ENCODE measurements at places on chromosomes 4 and X.

- DNase-seq = no peak
These were observed 16.4 kb downstream of the PSAPL1 start for GRCh38 chr4:7418131-7418943.

DNA sequence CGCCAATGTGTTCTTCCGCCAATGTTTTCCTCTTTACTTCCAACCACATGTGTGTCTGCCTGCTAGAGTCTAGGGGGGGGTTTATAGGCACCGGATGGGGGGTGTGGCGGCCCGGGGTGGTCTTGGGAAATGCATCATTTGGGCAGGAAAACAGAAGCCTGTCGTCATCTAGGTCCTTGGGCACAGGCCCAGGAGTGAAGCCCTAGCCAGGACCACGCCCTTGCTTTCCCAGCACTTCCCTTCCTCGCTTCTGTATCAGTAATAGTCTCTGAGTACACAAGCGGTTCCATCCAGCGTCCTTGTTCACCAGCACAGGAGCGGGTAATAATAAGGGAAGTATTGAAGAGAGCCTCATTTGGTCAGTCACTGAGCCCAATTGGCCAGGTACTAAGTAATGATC lies 74.5 kb downstream of the QDPR start:
- DNase-seq = no peak

DNA sequence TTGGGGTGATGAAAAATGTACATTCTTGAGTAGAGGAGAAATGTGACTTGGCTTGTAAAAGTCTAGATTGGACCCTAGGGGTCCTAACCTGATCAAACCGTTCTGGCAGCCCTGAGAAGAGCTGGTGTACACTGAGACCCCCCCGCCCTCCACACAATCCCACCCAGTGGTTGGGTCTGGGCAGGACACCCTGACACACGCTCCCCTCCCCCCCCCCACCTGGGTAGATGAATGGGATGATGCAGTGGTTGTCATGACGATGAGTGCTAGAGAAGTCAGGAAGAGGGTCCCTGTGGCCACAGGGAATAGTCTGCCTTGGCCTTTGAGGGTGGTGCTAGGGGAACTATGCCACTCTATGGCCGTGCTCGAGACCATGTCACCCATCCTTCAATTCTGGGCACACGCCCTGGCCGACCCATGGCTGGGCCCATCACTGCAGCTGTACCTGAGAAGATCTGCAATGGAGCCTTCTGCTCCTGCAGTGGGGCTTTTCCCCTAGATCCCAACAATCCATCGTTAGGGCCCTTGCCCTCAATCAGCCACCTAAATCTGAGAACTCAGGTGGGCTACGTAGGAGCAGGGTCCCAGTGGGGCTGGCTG lies 4.4 kb downstream of the CDK16 start:
- no peak for DNase-seq

GRCh38 chr4:72505314-72505744 lies 63.7 kb downstream of the ADAMTS3 start:
- DNase-seq = peak; percentile 13

GRCh38 chr4:124907881-124908280 lies 195.3 kb upstream of the ANKRD50 start:
- no peak for DNase-seq

DNA sequence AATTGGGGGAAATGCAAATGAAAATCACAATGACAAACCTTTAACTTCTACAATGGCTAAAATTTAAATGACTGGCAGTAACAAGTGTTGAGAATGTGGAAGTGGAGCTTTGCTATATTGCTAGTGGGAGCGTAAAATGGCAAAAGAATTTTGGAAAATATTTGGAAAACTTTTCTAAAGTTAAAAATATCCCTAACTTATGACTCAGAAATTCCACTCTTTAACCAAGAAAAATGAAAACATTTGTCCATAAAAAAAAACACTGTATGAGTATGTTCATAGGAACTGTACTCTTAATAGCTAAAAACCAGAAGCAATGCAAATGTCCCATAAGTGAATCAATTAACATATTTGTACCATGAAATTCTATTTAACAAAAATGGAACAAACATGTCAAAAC lies 3.6 kb downstream of the TBCK start:
- DNase-seq = no peak

- no peak for DNase-seq
These were observed 22.5 kb upstream of the ARHGAP6 start for GRCh38 chrX:11688201-11688600.

DNA sequence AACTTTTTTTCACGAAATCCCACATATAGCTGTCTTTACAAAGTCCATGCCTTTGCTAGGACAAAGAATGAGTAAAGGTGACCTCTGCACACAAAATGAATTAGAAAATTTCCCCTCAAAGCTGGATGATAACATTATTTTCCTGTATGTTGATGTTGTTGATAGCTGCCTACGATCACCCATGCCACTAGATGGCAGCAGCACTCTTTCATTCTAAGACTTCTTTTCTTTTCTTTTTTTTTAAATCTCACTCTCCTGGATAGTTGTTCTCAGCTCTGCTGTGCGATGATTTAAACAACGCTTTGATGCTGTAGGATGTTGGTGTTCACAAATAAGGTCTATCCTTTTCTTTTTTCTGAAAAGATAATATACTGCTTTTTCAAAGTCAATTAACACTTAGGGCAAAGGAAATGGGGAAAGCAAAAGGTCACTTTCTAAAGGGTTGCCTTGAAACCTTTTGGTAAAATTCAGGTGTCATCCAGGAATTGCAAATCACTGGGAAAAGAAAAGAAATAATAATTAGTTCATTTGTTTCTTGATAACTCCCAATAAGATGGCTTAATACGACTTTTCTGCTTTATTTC lies 266.8 kb downstream of the C4orf33 start:
- DNase-seq = peak; percentile 45

- DNase-seq = no peak
These were observed 1.1 kb downstream of the CFAP299 start for GRCh38 chr4:80336582-80336981.

DNA sequence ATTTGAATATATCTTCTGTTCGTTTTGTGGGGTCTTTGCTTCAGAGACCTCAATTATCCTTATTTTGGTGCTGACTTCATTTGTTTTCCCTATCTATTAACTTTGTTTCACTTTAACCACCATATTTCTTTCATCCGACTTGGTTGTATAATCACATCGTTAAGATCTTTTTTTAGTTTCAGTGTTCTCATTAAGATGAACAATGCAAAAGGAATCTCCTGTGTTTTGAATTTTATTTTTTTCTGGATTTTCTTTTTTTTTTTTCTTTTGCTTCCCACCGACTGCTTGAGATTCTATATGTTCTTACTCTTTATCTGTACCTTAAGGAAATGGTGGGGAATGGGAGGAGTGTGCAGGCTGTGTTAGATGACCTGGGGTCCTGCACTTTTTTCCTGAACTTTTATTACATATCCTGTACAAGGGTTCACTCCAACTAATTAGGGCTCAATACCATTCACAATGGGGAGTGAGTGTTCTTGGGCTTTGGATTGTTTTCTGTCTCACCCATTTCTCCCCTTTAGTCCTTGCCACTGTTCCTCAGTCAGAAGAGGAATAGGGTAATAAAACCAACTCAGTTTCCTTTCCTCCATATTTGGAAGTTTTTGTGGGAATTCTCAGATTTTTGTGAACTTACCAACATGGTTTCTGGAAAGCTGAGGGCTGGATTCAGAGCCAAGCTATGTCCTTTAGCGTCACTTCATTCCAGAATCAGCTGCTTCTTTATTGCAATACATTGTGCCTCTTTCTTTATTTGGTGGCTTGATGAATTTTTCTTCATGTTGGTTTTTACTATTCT lies 43.2 kb upstream of the BMPR1B start:
- DNase-seq = no peak

DNA sequence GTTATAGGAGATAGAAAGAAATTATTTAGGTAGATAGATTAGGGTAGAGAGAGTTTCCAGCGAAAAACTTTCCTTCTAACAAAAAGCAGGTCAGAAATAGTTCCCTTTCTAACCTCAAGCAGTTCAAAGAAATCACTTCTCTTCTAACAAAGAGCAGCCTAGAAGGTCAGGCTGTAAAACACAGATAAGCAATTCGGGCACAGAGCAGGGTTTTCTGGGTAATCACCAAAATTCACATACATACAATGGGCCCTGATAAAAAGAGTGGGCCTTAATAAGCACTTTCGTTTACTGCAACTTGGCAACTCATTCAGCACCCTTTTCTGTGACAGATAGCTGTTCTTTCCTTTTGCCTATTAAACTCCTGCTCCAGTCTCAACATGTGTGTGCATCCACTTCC lies 13.4 kb upstream of the NAF1 start:
- DNase-seq = no peak
